Right cardiac atrium (tissue), 5 donors: ENCODE measurements at places on chromosomes 5 and 9.

- no peak for DNase-seq
Measured at GRCh38 chr5:33231214-33231710, 209.5 kb upstream of the TARS1 start.

GRCh38 chr9:134693641-134694367 lies 52.2 kb downstream of the COL5A1 start:
- DNase-seq, result peak; percentile 58

- DNase-seq, result no peak
Measured at GRCh38 chr5:151363673-151364072, 16.3 kb upstream of the SLC36A2 start.

DNA sequence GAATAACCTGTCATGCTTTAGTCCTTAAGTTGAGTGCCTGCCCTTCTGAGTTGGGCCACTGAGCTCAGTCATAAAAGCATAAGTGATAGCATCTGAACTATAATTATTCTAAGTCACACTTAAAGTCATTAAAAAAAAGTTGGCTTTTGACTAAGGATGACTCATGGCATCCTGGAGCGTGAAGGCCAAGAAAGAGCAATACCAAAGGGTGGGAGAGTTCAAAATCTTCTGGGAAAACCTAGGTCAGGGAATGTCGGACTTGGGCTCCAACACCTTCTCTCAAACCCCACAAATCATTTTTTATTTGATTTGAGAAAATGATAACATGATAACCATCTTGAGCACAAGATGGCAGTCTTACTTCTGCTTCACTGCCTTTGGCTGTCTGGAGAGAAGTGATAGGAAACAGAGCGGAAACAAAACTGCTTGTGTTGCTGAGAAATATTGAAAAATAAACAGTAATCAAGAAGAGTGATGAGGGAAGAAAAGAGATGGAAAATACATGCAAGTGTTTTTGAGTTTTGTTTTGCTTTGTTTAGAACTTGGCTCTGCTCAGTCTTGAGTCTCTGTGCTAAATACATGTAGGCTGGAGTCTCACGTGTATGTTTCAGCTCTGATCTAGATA lies 16.9 kb upstream of the NTRK2 start:
- DNase-seq, result no peak

GRCh38 chr5:157513182-157513581 lies 53.2 kb downstream of the NIPAL4 start:
- DNase-seq, result no peak

- peak; percentile 50 for DNase-seq
Measured at GRCh38 chr9:126275386-126276001, 51.1 kb upstream of the MVB12B start.

DNA sequence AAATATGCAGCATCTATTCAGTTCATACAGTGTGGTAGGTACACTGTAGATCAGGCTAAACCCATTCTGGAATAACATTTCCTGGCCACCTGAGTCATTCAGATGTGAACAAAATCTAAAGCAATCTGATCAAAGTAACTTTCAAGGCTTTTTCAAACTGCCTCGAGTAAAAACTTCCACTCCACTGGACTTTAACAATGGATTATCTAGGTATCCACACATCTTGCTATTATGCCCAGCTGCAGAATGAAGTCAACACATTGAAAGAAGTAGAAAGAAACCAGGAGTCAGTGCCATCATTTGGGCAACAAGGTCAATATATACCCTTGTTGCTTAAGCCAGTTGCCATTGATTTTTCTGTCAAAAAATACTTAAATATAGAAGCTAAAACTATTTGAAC lies 1352.6 kb upstream of the NUDT12 start:
- DNase-seq, result no peak

GRCh38 chr5:56169281-56169680 lies 63.8 kb downstream of the ANKRD55 start:
- DNase-seq, result no peak

DNA sequence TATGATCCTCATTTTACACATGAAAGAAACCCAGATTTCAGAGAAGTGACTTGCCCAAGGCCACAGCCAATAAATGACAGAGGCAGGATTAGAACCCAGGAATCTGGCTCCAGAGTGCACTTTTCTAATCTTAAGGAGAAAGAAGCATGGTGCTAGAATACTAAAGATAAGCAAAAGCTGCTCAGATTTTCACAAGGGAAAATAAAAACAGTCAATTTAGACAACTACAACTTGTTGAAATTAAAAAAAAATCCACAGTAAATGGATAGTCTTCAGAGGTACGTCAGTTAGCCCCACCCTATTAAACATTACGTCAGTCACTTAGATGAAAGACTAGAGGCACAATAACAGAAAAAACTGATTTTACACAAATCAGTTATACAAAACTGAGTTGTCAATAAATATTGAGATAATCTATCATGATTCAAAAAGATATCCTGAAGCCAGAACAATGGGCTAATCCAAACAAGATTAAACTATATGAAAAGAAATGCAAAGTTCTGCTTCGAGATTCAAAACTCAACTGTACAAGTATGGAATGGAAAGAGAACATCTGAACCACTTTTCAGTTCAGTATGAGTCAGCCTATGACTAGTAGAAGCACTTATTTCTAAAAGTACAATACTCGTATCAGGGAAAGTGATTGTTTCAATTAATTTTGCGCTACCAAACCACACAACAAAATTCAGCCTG lies 9.3 kb downstream of the TMEM245 start:
- DNase-seq, result no peak

DNA sequence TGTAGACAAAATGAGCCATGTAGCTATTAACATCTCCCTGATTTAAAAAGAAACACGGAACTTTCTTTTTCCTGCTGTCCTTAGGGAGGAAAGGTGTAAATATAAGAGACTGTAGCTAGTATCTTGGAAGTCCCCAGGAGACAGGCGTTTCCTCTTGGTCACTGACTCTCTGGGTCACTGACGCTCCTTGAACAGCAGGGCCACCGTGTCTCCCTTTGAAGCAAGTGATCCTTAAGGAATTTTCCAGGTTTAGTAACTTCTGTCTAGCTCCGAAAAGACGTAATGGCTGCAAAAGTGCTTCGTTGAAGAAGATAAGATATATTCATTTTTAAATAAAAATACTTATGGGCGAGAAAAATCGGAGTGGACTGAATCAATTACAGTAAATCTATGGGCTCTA lies 745 bp upstream of the CLTA start:
- DNase-seq, result no peak

GRCh38 chr5:88695931-88696330 lies 187.1 kb downstream of the MEF2C start:
- no peak for DNase-seq

DNA sequence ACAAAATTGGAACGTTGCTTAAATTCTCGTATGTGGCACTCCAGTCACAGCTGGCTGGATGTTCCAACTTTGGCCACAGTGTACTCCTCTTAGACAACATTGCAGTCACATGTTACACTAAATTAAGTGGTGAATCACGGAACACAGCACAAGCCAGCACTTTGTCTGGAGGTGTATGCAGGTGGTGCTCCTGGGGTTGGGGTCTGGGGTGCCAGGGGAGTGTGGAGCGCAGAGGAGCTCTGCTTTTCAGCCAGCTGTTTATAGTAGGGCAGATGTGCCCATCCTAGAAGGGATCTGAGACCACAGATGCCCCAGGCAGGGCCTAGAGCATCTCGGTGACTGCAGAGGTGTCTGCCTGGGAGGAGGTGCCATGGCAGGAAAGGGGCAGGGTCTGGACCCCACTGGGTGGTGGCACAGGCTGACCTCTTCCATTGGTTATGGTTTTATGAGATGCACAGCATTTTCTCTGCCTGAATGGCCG lies 82.6 kb downstream of the WNK2 start:
- no peak for DNase-seq

DNA sequence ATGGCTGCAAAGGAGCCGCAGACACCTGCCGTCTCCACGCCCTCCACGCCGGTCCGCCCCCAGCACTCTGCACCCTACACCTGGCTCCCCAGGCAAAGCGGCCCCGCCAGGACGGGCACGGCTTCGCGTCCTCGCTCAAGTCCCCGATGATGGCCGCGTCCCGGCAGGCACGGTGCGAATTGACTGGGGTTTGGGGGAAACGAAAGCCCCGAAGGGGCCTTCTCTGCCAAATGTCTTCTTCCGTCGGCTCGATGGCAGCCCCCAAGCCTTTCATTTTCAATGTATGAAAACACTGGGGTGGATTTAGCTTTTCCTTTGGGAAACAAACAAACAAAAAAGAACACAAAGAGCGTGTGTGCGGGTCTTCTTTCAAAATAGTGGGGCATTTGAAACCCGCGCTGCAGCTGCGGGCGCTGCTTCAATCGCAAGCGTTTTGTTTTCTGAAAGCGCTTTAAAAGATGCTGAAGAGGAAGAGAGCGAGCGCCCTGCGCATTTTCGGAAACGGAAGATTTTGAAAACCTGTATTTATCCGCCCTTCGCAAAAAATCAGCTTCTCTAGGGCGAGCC lies 160.0 kb downstream of the RMI1 start:
- peak; percentile 15 for DNase-seq

DNA sequence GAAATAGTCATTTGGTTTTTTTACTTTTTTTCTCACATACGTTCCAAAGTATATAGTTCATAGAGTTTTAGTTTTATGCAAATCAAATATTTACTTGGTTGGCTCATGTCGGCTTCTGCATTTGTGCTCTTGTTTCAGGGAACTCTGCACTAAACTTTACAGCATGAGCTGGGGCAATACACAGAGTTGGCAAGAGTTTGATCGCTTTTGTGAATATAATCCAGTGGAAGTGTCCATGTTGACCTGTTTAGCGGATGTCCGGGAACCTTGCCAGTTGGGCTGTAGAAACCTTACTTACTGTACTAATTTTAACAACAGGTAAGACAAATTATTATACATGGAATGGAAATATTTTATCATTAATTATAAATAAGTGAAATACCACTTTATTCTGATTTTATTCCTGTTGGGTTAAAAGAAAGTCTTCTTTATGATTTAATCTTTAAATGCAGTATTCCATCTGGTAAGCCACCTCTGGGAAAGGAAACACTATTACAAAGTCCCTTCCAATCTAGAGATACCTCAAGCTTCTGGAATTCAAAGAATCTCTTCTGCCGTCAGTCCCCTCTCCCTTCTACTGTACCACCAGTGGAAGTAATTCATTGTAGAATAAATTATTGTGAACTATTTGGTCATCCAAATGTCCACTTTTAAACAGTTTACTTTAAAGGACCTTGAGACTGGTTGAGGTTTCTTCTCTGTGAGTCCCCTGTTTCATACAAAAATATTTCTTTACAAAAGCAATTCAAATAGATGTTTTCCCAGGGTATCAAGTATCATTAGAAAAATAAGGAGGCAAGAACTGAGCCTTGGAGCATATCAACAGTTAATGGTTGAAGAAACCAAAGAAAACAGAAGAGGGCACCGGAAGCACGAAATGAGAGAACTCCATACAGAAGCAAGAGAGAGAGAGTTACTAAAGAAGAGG lies 45.2 kb upstream of the GLIPR2 start:
- no peak for DNase-seq

DNA sequence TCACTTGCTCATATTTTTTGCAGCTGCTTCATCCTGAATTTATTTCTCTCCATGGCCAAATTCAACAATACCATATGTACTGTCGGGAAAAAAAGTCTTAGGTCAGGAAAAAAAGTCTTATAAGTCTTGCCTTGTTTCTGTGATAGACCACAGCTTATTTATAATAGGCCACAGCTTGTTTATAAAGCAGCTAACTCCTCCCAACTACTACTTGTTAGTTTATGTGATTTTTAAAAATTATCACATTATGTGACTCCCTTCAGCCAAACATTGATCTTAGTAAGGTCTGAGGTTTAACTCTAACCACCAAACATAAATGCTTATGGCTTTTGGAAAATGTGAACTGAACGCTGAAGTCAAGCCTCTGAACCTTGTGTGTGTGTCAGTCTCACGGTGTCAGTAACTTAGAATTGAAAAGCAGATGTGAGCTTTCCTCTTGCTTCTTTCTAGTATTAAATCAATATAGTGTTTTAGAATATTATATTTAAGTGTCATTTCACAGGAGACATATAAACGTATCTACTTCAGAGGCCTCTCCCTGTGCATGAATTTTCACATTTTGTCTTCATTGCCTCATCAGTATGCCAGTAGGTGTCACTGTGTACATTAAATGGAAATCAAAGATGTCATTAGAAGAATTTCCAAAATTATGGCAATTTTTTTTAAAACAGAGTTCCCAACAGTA lies 51.3 kb downstream of the SNX24 start:
- no peak for DNase-seq

DNA sequence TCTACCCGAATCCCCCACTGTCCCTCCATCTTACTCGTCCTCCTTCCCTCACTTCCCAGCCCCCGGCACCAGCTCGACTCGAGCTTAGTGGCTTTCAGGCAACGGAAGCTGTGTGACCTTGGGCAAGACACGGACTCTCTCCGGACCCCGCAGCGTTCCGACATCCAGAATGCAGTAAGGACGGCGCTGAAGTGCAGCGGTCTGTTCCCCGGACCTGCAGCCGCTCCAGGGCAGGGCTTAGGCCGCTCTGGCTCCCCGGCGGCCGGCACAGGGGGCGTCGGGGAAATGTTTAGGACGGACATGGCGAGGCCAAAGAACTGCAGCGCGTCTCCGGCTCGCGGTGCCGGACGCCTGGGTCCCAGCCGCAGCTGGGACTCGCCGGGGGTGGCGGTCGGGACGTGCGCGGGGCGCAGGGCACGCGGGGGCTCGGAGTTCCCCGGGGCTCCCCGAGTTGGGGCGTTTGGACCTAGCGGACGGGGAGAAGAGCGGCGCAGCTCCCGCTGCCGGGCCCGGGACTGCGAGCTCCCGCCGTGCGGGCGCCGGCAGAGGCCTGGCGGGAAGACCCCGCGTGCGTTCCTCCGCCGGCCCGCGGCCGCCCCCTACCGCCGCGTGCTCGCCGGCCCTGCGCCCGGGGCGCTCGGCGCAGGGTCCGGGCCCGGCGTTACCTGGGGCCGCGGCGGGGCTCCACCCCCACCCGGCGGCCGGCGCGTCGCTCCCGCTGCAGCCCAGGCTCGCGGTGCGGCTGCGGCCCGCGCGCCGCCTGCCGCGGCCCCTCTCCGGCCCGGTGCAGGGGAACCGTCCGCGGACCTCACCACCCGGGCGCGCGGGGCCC lies 5.6 kb upstream of the RNF44 start:
- no peak for DNase-seq

DNA sequence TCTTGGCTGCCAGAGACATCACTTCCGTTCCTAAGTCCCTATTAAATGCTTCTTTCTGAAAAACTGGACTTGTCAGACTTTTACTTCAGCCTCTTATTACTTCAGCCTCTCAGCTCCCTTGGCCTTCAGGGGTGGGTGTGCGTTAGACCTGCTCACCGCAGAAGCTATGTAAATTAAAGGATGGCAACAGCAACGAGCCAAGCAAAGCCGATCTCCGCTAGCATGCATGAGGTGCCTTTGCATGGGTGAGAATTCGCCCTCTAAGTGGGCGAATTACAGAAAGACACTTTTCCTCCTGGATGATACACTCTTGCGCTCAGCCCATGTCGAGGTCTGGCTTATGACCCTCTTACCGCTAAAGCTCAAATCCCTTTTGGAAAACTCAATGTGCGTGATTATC lies 10.9 kb upstream of the IL3 start:
- DNase-seq, result no peak

- no peak for DNase-seq
Measured at GRCh38 chr9:38486837-38487236, 62.6 kb upstream of the IGFBPL1 start.

- DNase-seq, result no peak
Measured at GRCh38 chr9:70554881-70555280, 140.4 kb upstream of the KLF9 start.
